ENCODE measurements at places on chromosomes 1 and 21. TPM values are rescaled to one million over a fixed set of nuclear protein-coding genes. Genes with fewer than 3 reads are reported as not detected.

DNA sequence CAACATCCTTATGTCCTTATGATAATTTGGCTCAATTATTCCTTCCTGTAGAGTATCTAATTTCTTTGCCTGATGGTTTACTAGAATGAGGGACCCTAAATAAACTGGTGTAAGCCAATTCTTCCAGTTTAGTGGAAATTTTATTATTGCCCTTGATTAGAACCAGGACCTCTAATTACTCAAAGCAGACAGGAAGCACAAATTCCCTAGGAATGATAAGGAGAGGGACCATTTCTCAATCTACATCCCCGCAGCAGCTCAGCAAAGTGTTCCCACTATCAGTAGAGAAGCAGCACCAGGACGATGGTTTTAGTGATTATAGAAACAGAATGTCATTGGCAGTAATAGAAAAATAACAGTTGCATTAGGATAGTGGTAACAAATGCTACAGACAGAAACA is 97.1 kb downstream of the PLPPR4 start:
- no peak for DNase-seq

DNA sequence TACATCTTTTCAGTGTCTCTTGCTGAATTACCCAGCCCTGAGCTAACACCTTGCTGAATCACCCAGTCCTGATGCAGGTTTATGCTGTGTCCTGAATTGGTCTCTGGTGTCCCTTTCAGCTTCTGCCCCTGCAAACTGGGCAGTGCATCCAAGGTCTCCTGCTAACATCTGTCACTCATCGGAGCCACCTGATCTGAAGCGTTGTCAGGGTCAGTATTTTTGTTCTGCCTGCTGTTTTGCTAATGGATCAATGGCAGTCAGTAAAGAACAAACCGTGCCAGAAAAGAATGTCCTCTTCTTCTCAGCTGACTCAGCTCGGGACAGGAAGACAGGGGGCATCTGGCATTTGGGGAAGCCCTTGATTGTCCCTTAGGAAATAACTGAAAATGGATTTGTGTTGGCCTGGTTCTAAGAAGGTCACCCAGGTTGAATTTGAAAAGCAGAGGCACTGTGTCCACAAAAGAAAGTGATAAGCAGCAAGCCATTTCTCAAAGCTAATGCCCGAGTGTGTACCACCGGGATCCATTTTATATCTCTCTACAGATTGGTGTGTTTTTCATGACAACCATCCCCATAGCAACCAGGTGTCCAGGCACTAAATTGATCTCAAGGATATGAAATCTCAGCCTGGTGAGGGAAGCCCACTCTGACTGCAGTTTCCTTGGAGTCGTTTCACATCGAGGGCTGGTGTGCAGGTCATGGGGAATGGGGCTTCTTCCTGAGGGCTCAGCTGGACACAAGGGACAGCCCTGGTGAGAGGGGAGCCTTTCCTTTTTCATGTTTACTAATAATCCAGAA is 109.7 kb upstream of the IRF2BP2 start:
- DNase-seq = no peak

FCRLA gene
- polyA plus RNA-seq = 0.53 TPM

DNA sequence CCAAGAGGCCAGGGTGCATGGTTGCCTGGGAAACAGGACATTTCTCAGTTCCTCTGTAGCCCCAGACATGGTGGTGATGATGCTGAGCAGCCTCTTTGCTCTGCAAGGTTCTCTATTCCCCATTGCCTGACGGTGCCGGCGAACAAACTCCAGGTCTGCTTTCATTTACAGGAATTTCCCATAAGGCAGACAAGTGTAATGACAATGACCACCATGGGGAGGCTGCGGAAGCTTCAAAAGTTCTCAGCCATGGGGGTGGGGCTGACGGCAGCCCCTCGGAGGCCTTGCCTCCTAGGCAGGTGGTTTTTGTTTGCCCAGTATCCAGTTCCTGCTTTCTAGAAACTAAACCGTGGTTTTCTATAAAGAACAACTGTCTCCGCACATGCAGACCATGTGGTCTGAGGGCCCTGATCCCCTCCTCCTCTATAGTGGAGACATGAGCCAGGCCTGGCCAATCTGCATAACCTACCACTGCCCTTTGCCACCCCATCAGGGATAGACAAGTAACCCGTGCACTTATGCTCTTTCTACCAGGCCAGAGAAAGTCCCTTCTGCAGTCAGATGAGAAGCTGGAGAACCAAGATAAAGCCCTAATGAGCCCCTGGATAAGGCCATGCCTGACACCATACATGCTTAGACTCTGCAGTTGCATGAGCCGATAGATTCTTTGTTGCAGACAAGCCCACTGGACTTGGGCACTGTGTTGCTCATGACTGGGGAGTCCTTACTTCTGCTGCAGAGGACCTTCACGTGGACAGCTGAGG is 54.1 kb downstream of the LDLRAD2 start:
- no peak for DNase-seq

DNA sequence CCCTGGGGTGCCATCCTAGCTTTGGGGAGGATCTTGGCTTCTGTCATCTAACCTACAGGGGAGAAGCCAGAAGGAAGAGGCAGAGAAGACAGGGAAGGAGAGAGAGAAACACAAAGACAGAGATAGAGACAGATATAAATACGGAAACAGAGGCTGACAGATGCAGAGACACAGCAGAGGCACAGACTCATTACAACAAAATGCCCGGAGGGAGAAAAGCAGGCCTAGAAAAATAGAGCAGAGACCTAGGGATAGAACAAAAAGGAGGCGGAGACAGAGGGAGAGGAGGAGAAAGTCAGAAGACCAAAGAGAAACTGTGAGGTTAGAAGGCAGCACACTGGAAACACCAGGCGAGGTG is 1.9 kb downstream of the PEAR1 start:
- no peak for DNase-seq

DNA sequence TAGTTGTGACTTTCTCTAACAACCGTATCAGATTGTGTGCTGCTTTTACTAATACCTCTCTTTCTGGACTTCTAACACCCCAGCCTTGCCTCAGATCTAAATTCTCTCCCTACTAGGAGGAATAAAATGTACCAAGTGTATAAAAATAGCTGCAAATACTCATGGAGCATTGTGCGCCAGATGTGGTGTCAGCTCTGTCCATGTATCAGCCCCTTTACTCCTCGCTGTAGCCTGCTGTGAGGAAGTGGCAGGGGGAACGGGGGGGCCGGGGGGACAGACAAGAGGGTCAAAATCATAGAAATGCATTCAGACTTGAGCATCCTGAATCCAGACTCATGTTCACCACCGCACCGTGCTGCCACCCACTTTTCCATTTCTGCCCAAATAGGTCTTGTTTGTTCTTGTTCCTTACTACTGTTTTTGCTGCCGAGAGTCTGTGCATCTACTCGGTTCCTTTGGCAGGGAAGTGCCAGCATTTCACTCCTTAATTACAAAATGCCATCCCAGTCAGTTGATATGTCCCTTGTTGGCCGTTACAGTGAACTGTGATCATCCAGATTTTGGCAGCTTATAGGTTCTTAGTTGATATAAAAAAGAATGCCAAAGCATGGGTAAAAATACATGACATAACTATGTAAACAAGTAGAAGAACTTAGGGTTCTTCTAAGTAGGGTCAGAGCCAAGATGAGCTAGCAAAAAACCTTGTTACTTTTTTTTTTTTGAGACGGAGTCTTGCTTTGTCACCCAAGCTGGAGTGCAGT is 76.4 kb downstream of the UBE4B start:
- DNase-seq = no peak

SPAG17 gene
- polyA plus RNA-seq = 2.0 TPM

DNA sequence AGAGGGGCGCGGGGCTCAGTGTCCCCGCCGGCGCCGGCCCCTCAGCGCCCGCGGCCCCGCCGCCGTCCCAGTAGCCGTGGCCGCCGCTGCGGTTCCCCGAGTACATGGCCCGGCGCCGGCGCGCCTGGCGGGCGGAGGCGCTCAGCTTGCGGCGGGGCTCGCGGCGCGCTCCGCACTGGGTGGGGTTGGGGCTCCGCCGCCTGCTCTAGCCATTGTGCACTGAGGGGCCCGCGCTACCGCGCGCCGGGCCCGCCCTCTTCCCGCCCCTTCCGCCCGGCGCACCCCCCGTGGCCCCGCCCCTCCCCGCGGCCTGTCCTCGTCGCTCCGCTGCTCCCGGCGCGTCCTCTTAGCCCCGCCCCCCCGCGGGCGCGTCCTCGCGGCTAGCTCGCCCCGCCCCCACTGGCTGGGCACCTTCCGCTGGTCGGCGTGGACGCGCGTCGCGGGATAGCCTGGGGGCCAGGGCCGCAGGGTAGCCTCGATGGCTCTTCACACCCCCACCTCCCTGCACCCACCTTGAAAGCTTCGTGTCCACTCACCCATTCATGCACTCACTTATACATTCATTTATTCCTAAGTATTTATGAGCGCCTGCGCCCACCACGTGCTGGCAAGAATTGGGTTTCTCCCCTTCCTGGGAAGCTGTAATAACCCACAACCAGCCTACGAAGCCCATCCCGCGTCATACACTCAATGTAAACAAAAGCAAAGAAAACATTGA is at the start of the genes CHML and OPN3:
TSS of gene CHML (minus strand) at position 221 of the 718 bp plus-strand sequence. CDS start 4,603 bp downstream, outside the sequence.
TSS of gene OPN3 (minus strand) at position 221 of the 718 bp plus-strand sequence. CDS start at position 106, 115 bp downstream.
- DNase-seq = peak; percentile 96

AXDND1 gene
- polyA plus RNA-seq = not detected

GRCh38 chr1:65467536-65467935 is 47.1 kb downstream of the LEPR start:
- no peak for DNase-seq

GRCh38 chr1:154778275-154778674 is 91.8 kb downstream of the KCNN3 start:
- no peak for DNase-seq

DNA sequence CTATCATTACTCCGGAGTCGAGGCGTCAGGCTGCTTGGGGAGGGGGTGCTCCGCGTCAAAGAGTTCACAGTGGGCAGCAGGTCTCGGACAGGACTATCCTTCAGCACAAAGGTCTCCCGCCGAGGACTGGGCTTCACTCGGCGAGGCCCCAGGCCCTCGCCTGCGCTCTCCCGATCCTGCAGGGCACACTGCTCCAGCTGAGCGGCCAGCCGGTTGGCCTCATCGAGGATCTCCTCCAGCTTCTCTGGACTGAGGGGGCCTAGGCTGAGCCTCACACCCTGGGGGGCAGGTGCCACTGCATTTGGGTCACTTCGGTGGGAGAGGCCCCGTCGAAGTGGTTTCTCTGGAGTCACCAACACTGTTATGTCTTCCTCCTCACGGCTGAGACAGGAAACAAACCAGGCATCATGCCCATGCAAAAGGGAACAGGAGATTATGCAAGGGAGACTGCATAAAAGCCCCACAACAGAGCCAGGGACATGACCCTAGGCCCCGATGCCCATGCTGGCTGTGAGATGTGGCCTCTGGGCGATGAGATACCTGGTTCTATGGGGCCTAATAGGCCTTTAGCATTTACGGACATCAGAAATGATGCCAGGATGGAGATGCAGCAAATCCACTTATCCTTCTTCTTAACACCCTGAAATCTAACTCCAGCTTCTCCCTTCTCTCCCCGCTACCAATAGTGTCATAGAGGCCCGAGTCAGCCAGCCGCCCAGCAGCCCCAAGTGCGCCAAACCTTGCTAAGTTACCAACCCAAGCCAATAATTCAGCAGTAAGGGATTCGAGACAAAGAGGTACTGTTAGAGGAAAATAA is 1.1 kb downstream of the PSRC1 start:
- no peak for DNase-seq

XKR8 gene
- polyA plus RNA-seq = 8.2 TPM

GRCh38 chr1:165416876-165417275 is 28.1 kb downstream of the RXRG start:
- no peak for DNase-seq

DNA sequence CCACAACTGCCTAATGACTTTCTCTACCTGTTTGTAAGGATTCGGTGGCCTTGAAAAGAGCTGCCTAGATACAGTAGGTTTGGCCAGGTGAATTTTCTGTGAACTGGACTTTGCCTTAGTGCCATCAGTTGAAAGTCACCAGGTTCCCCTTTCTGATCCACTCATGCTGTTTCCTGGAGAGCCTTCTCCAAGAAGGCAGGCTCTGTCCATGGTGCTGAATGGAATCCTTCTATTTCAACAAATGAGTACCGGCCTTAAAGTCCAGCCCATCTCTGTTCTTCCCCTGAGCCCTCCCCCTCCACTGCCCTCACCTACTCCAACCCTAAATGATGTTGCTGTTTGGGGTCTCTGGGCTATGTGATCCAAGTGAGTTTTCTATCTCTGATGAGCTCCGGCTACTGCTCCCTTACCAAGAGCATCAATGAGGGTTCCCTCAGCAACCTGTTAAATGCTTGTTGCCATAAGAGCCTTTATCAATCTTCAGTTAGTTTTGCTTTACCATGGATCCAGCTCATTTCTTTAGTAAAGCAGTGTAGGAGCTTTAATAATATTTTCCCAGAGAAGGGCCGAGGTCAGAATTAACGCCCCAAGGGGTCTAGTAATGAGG is 500.4 kb downstream of the PTPRU start:
- DNase-seq = peak; percentile 73

- peak; percentile 6 for DNase-seq
These were observed 1000.6 kb upstream of the PRMT6 start for GRCh38 chr1:106055855-106056254.

SAMD13 gene
- 6.5 TPM for polyA plus RNA-seq

- no peak for DNase-seq
These were observed 27.8 kb upstream of the CNTN2 start for GRCh38 chr1:205015241-205015640.

GRCh38 chr1:111599781-111600693 is 19.6 kb upstream of the RAP1A start:
- DNase-seq = no peak

MROH9 gene
- 0.04 TPM for polyA plus RNA-seq

DNA sequence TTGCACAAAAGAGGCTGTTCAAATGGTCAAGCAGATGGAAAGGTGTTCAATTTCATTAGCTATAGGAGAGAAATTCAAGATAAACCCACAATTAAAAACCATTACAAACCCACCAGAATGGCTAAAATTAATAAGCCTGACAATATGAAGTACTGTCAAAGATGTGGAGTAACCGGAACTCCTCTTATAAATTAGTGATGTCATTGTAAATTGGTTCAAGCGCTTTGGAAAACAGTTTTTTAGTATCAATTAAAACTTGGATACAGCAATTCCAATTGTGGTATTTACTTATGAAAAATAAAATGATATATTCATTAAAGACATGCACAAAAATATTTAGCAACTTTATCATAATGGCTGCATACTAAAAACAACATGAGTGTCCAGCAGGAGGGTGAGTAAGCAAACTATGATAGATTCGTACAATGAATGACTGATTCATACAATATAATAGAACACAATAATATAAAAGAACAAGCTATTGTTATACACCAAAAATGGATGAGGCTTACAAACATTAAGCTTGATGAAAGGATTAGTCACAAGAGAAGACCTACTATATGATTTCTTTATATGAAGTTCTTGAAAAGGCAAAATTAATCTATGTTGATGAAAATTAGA is 38.4 kb upstream of the FGGY start:
- no peak for DNase-seq

GRCh38 chr1:119767486-119767885 is 1.2 kb downstream of the HMGCS2 start:
- no peak for DNase-seq

DNA sequence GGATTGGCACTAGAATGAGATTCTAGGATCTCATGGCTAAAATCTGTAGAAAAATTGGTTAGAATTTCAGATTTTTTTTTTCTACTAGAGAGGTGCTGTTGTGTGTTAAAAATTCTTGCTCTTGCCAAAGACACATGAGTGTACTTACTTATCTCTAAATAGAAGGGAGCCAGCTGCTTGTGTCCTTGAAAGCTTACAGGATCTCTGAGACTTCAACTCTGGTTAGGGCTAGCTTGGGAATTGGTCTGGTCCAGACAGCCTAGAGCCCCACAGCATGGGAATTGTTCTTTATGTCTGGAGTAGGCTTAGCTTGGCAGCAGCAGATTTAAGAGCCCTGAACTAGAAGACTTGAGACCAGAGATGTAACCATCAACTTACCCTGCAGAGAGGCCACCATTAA is 37.3 kb downstream of the MACO1 start:
- peak; percentile 29 for DNase-seq

- DNase-seq = no peak
These were observed 35.2 kb downstream of the TP73 start for GRCh38 chr1:3687504-3687903.

CDC42BPA gene
- polyA plus RNA-seq = 27.8 TPM

Measured in muscle of leg (tissue), 16 donors.